ENCODE measurements at places on chromosomes 13 and 19. TPM values are rescaled to one million over a fixed set of nuclear protein-coding genes. Genes with fewer than 3 reads are reported as not detected.

The ITGBL1 gene
- 0.81 TPM for total RNA-seq

The ZNF416 gene
- 1.4 TPM for total RNA-seq

The ZNF628 gene
- 5.3 TPM for total RNA-seq

The RNF225 gene
- not detected for total RNA-seq

The ZBTB32 gene
- total RNA-seq: 0.10 TPM

The KLK6 gene
- total RNA-seq: not detected

The TCF3 gene
- total RNA-seq: 14.2 TPM

The RFXAP gene
- 0.75 TPM for total RNA-seq

The PRKCSH gene
- 218 TPM for total RNA-seq

The FARP1 gene
- 78.8 TPM for total RNA-seq

The ZNF560 gene
- not detected for total RNA-seq

The TGFBR3L gene
- 3.4 TPM for total RNA-seq

The FLT3 gene
- total RNA-seq: 0.15 TPM

The RAX2 gene
- not detected for total RNA-seq

The NTN5 gene
- total RNA-seq: 0.28 TPM

The POGLUT2 gene
- total RNA-seq: 4.5 TPM

The CEACAM8 gene
- 0.33 TPM for total RNA-seq

The SAFB2 gene
- 49.4 TPM for total RNA-seq

The ZNF180 gene
- total RNA-seq: 4.3 TPM

The ZNF729 gene
- total RNA-seq: not detected

The SIGLEC5 gene
- total RNA-seq: not detected

The SHISA7 gene
- not detected for total RNA-seq

The TTC9B gene
- total RNA-seq: not detected

The PCDH9 gene
- total RNA-seq: 2.4 TPM
